ENCODE measurements at places on chromosomes 3 and 15.

GRCh38 chr15:73575636-73576247 is 57.4 kb downstream of the NPTN start:
- no peak for DNase-seq

- DNase-seq, result peak; percentile 17
Observed at GRCh38 chr3:4772171-4772804, 206.9 kb upstream of the BHLHE40 start.

- no peak for DNase-seq
Observed at GRCh38 chr3:111151438-111151837, 79.8 kb downstream of the NECTIN3 start.

GRCh38 chr3:30122359-30122758 is 484.0 kb upstream of the TGFBR2 start:
- no peak for DNase-seq

GRCh38 chr3:62167566-62168262 is 205.6 kb downstream of the FEZF2 start:
- DNase-seq, result no peak

DNA sequence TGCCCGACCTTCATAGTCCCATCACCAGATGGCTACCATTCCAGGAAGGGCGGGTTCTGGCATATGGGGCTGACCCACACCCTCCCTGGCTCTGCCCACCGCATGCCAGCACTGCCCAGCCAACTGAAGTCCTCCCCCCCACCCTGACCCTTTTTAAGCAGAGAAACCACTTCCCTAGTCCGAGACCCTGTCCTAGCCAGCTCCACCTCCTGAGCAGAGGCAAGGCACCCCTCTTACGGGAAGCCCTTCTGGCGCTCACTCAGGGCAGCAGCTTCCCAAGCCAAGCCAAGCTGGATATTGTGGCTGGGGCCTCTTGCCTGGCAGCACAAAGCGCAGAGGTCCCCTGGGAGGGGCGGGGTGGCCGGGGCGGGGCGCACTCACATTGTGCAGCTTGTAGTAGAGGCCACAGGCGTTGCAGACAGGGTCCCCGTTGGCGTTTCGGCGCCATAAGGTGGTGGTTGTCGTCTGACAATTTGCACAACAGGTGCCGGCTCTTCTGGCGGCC is 11.5 kb downstream of the GATA2 start:
- no peak for DNase-seq

DNA sequence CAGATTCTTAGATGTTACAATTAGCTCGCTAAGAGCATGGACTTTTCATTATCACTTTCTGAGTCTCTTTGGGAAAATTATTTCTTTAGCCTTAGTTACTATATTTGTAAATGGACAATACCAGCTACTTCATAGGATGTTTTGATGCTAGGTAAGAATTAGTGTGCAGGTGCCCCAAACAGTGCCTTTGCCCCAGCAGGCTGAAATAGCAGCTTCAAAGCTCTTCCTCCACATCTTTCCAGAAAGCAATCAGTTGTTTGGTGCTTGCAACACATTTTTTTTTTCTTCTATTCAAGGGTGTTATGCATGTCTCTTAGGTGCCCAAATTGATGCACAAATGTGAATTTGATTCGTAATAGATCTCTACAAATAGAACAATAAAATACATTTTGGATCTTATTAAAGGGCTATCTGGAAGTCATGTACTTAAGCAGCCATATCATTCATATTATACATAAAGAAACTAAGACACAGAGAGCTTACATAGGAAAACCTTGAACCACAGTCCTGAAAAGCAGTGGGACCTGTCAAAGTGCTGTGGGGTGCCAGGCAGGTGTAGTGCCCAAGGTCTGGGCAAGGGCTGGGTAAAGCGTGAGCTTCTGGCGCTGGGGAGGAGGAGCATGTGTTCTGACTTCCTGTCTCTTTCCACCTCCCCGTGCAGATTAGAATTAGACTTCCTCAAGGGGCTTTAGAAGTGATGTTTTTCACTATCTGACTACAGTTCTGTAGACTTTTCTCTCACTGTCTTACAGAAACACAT is 62.9 kb downstream of the FNDC3B start:
- no peak for DNase-seq

GRCh38 chr3:42895580-42895868 is 10.4 kb upstream of the ZNF662 start:
- DNase-seq, result no peak

- no peak for DNase-seq
Observed at GRCh38 chr3:111751961-111752360, 107.1 kb upstream of the PHLDB2 start.

DNA sequence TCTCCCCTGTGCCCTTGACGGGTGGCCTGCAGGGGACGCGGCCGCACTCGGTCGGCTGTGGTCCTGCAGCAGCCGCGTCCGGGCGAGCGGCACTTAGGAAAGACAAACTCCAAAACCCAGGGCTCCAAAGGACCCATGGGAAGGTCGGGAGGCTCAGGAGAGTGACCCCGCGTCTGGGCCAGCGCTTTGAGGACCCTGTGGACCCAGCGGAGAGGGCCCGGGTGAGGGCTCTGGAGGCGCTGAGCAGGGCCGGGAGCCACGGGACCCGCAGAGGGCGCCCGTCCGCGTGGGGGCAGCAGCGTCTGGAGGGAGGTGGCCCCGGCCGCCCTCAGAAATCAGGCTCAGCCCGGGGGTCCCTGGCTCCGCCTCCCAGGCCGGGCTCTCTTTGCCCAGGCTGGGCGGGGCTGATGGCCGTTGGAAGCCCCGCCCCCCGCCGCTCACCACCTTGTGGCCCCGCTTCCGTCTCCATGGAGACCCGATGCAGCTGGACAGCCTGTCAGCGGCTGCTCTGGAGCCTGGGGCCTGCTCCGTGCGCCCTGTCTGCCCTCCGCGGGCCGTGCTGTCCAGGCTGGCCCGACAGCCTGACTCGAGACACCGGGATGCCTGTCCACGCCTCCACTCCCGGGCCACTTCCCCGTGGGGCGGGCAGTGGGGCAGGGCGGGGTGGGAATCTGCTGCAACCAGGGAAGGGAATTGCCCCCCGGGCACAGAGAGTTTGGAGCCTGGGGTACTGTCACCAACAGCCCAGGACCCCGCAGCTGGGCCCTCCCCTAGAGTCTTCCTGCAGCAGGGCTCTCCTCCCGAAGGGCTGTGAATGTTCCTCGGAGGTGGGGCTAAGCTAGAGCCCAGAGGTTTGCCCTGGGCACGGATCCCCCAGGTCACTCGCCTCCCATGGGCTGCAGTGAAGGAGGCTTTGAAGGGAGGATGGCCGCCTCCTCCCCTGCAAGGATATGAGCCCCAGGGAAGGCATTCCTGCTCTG is 34.8 kb upstream of the RPL32 start:
- DNase-seq, result peak; percentile 83

DNA sequence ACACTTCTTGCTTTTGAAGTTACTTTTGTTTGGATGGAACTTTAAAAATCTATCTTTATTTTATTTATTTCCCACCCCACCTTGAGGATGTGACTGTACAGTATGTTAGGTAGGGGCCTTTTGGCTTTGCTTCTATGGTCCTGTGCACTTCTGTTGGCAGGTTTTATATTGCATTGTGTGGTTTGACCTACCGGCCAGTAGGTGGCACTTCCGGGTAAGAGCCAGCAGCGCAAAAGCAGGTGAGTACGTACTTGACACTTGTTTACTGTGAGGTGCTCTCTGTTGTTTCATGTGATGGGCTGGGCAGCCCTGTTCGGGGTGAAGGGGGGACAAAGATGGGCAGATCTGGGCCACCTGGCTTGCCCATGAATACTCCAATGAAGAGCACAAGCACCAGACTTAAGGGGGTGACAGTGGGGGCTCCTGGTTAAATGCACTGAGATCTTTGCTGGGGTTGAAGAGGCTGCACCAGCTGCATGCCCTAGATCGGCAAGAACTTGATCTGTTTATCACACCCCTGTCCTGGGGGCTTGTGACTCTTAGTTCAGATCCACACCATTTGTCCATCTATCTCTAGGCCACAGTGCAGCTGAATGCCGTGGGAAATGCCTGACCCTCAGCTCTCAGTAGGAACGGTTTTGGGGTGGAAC is 131.6 kb downstream of the NLGN1 start:
- DNase-seq, result peak; percentile 23

GRCh38 chr3:197408177-197408957 is 110.0 kb upstream of the DLG1 start:
- no peak for DNase-seq

DNA sequence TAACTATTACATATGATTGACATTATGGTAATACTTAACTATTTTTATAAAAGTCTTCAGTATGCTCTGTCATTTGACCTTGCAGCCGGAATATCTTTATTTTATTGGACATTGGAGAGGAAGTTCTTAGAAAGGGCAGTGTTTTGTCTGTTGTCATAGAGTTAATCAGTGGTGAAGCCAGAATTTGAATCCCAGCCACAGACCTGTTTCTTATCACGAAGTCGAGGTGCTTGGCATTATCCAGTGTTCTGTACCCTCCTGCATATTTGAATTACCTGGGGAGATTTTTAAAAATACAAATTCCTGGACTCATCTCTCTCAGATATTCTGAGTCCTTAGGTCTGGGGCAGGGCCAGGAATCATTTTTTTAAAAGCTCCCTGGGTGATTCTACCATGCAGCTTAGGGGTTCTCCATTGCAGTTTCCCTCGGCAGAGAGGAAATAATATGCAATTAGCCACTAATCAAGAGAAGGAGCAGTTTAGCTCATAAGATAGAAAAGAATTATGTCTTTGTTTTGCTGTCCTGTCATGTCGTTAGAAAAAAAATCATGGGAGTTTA is 195.6 kb upstream of the CFAP20DC start:
- DNase-seq, result no peak

DNA sequence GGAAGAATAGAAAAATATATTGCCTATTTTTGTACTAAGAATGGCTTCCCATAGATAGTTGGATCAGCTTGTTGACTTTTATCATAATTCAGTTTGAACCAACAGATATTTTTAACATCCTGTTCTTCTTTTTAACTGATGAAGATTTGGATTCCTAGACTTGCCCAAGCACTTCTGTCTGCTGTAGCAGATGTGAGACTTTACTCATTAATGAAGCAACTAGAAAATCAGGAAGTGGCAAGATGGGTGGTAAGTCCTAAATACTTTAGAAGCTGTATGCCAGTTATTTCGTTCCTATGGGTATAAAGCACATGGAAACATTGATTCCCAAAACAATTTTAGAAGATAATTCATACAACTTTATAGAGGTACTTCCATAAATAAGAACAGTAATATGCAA is 8.4 kb downstream of the PIGB start:
- no peak for DNase-seq

GRCh38 chr15:64850778-64851502 is 9.2 kb downstream of the PLEKHO2 start:
- DNase-seq, result no peak

- no peak for DNase-seq
Observed at GRCh38 chr3:114597012-114597411, 303.2 kb downstream of the TIGIT start.

GRCh38 chr3:106518516-106518915 is 649.7 kb upstream of the CBLB start:
- DNase-seq, result no peak

Measured in erythroblast (primary cell).